Left ventricle myocardium superior (tissue), 1 donor: ENCODE measurements at places on chromosomes 5 and 9. TPM values are rescaled to one million over a fixed set of nuclear protein-coding genes. Genes with fewer than 3 reads are reported as not detected.
A peak's percentile ranks its signal among the peaks of the same experiment; 100 is the strongest.

The PHF24 gene
- 0.10 TPM for total RNA-seq

The FSD1L gene
- 4.8 TPM for total RNA-seq

GRCh38 chr9:78280982-78281668, 15.8 kb upstream of the PSAT1 start:
- DNase-seq: peak; percentile 89

The TXNDC8 gene
- total RNA-seq: not detected

GRCh38 chr5:168110870-168111832, 180.3 kb upstream of the WWC1 start:
- no peak for DNase-seq

DNA sequence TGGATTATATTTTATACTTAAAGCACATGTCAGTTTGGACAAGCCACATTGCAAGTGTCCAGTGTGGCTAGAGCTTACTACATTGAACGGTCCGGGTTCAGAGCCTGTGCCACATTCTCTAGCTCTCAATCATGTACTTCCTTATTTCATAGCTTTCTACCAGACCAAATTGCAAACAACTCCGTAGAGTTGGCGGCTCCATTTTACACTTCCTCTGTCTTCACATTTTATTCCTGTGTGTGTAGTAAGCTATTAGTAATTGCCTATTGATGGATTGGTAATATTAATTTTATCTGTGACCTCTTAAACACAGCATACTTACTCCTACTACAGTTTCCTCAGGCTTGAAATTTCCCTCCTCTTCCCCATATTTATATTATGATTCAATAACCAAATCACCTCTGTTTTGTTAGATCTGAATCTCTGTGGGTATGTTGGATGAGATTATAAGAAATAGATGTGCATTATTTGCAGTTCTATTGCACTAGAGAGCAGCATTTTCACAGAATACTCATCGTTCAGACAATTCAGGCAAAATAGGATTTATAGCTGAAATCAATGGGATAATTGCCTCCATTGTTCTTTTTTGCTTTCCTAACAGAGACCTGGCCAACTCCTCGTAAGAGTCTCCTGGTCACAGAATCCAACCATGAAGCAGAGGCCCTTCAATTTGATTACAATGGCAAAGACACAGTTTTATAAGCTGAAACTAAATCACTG, 29.0 kb upstream of the C9orf72 start:
- no peak for DNase-seq

GRCh38 chr5:67221487-67222242, 25.1 kb upstream of the CD180 start:
- DNase-seq: no peak

The PCA3 gene
- not detected for total RNA-seq

- no peak for DNase-seq
Observed at GRCh38 chr5:158288272-158288657, 429.3 kb upstream of the CLINT1 start.

GRCh38 chr9:35727676-35728040, 4.3 kb downstream of the TLN1 start:
- no peak for DNase-seq

DNA sequence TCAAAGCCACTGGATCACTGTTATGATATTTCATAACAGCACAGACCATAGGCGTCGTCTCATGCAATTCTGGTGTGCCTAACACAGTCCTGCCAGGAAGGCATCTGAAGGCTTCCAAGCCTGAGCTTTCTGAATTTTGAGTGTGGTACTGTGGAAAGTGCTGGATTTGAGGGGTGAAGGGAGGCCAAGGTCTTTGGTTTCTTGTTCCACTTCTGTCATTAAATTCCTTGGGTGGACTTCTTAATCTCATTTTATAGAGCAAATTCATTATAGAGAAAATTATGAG, 441.3 kb upstream of the PIK3R1 start:
- no peak for DNase-seq

The FAM170A gene
- not detected for total RNA-seq
